ENCODE measurements at places on chromosomes 11 and 22.

DNA sequence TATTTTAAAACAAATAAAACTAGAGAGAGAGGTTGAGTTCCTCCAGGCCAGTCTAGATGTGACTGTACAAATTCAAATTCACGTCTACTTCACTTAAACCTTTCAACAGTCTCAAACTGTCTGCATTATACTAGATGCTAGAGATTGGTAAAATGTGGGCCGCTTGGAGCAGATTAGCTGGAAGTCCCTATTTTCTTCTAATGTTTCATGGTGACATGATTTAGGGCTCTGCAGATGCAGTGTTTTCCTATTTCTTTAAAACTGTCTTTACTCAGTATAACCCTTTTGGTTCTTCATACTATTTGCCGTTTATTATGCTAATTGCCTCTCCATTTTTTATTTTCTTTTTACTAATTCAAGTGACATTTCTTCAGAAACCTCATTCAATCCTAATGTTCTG, 20.4 kb downstream of the OR51E1 start:
- no peak for DNase-seq

DNA sequence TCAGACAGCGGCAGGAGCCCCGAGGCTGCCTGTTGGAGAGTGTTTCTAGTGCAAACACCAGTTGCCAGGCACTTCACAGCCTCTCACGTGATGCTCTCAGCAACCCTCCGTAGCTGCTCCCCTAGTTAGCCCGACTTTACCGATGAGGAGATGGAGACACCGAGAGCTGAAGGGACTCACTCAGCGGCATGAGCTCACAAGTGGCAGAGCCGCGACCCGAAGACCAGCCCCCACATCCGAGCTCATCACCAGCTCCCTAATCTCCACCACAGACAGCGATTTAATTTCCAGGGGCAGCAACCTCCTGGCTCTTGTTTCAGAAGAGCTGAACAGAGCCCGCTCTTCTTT, 28.7 kb upstream of the RTL6 start:
- DNase-seq: peak; percentile 68

DNA sequence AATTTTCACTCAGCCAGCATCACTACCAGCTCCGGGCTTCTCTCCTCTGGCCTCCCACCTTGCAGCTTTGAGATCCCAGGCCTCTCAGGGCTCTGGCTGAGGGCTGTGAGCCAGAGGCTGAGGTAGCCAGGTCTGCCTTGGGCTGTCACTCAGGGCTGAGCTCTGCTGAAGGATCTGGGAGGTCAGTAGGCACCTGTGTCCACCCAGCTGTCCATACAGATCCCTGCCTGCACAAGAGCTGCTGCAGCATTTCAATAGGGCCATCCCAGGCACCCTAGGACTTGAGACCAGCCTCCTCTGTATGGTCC, 12.6 kb downstream of the KCNQ1OT1 start:
- no peak for DNase-seq

DNA sequence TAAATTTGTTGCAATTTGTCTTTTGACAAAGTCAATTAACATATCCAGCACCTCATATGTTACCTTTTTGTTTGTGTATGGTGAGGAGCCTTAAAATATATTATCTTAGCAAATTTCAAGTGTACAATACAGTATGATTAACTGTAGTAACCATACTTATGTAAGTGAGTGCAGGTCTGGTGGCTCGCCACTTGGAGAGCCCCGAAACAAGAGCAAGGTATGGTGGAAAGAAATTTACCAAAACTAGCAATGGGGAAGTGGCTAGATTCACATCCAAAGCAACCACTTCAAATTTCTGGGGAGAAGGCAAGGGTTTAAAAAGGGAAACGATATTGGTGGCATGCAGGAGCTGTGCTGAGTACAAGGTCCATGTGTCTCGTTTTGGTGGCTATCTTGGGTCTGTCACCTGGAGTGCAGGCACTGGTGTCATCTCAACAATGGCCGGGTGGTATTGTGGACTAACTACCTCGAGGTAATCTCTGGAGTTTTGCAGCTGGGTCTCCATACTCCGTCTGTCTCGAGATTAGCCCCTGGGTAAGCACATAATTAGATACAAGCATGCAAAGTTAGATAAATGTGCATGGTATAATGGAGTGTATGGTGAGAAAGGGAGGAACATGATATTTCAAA, 8.2 kb upstream of the FNBP4 start:
- no peak for DNase-seq

DNA sequence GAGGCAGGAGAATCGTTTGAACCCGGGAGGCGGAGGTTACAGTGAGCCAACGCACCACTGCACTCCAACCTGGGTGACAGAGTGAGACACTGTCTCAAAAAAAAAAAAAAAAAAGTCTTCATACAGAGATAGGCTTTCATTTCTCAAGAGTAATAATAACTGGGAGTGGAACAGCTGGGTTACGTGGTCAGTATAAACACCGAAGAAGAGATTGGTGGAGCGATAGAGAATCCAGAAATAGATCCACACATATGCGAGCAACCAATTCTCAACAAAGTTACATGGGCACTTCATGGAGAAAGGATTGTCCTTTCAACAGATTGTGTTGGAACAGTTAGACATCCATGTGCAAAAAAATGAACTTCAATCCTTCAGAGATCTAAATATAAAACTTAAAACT, 24.6 kb downstream of the ZBED4 start:
- DNase-seq: no peak

DNA sequence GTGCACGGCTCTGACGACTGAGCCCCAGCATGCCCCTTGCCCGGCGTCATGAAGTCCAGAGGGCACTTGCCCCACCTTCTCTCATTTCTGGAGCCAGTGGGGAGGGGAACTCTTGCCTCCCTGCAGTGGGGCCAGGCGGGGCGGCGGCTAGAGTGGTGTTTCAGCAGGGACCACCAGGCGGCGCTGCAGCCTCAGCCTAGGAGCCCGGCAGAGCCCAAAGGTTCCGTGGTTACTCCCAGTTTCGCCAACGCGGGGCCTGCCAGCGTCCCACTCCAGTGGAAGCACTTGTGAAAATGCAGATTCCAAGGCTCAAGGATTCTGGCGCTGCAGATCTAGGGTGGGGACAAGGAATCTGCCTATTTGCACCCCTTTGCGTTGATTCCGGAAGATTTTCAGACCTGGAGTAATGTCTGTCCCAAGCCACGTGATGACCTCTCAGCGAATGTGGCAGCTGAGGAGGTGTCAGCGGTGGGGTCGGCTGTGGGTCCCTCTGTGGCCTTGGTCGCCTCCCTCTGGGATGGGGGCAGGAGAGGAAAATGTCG, 55.7 kb downstream of the CD82 start:
- DNase-seq: peak; percentile 57

DNA sequence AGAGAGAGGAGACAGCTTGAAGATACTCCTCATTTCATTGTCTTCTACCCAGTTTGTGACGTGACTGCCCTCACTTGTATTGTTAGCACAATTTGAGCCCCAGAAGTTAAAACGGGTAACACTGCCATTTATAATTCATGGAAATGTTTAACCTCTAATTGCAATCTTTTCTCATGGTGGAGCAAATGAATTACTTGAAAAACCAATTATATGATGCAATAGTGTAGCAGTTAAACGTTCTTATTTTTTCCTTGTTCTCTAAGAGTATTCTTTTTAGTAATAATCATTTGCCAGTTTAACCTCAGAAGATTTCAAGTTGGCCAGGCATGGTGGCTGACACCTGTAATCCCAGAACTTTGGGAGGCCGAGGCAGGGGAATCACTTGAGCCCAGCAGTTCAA, 56.6 kb downstream of the CDON start:
- DNase-seq: no peak

DNA sequence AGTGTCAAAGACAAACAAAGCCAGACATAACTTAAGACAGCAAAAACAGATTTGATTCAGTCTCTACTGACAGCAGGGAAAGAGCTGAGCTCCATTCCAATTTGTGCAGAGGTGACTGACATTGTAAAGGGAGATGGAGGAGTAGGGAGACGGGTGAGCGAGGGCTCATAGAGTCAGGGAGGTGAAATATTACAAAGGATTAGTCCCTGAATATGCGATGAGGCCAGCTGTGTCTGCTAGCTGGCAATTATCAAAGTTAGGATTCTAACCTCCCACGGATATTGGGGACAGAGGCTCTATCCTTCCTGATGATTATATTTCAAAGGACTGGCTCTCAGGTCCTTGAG, 8.3 kb downstream of the PLAAT2 start:
- DNase-seq: no peak

DNA sequence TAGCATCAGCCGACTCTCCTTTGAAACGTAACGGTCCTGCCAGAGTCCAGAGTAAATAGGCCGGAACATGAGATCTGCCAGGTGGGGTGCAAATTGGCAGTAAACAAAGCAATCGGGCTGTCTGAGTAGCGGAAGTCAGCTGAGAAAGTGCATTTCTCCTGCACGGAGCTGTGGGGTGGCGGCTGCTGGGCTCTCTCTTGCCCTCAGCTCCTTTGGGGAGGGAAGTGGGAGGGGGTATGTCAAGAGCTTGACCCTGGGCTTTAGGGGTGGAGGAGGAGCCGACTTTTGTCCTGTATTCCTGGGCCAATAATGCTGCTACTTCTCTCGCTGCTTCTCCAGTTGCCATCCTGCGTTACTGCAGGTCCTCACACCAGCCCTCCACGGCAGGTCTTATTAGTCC, 11.6 kb downstream of the GRIK4 start:
- DNase-seq: peak; percentile 81

DNA sequence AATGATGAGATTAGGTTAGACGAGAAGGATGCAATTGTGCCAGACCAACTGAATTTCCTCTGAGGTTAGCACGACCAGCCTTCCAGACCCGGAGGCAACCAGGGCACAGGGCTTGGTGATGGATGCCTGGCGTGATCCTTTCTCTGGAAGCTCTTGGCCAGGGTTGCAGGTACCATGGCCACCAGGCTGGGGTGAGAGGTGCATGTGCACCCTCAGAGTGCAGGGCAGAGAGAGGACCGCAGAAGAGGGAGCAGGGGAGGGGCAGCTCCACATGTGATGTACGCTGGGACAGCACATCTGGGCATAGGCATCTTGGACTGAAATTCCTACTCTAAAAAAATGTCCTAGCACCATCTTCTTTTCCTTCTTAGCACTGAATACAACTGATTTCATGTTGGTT, 10.9 kb downstream of the KCNJ1 start:
- no peak for DNase-seq

- DNase-seq: no peak
Observed at GRCh38 chr11:73997120-73997770, 11.6 kb downstream of the UCP3 start.

- no peak for DNase-seq
Observed at GRCh38 chr11:96197103-96197502, 145.9 kb downstream of the MAML2 start.

DNA sequence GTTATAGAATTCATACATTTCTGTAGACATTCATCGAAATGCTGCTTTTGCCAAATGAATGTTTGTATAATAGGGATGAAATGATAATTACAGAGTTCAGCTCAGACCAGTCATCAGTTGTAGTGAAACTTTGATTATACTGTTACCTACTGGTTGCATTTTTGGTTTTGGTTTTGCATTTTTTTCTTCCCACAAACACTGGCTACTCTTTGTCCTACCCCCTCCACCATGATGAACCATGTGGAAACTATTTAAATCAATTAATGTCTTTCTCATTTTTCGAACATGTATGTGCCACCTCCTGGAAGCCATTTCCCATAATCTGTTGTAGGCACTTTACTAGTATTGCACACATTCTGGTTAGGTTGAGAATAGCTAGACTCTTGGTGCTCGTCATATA, 75.3 kb upstream of the MTNR1B start:
- no peak for DNase-seq

- DNase-seq: no peak
Observed at GRCh38 chr11:33741806-33742205, 5.6 kb upstream of the CD59 start.

DNA sequence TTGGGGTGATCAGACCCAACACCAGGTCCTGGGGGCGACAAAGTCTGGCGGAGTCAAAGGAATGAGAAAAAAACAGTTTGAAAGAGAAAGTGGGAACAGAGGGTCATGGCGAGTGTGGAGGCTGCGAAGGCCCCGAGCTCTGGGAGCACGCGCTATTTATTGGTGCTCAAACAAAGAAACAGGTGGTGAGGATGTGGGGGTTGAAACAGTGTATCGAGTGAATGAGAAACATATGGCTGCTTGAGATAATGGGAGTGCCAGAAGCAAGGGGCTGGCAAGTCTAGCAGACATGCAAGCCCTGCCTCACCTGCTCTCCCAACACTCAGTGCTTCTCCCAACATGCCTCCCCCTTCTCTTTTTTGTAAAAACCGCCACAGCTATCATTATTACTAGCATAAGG, 7.8 kb upstream of the DUSP18 start:
- DNase-seq: peak; percentile 44

DNA sequence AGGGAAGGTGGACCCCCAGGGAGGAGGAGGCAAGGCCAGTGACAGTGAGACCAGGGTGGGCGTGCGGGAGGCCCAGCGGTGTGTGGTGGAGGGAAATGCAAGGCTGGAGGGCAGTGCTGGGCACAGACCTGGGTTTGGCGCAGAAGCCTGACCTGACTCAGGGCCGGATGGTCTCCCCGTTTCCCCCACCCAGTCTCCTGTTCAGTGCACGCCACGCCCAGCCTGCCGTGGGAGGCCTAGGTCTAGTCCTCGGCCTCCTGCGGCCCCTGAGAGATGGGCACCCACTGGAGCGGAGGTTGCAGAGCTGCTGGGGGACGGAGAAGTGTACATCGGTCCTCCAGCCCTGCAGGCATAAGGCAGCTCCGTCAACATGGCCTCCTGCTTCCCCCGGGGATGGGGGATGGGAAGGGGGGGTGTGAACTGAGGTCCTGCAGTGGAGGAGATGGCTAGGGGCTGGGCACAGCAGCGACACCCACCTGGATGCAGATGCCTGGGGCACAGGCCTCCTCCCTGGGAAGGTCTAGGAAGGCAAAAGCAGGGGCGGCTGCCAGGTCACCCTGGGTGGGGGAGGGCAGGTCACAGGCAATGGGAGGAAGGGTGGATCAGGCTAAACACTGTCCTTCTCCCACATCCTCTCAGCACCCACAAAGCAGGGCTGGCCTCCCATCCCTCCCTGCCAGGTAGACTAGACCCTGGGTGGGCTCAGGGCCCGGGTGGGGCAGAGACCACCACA, 15.9 kb downstream of the IL17REL start:
- no peak for DNase-seq

DNA sequence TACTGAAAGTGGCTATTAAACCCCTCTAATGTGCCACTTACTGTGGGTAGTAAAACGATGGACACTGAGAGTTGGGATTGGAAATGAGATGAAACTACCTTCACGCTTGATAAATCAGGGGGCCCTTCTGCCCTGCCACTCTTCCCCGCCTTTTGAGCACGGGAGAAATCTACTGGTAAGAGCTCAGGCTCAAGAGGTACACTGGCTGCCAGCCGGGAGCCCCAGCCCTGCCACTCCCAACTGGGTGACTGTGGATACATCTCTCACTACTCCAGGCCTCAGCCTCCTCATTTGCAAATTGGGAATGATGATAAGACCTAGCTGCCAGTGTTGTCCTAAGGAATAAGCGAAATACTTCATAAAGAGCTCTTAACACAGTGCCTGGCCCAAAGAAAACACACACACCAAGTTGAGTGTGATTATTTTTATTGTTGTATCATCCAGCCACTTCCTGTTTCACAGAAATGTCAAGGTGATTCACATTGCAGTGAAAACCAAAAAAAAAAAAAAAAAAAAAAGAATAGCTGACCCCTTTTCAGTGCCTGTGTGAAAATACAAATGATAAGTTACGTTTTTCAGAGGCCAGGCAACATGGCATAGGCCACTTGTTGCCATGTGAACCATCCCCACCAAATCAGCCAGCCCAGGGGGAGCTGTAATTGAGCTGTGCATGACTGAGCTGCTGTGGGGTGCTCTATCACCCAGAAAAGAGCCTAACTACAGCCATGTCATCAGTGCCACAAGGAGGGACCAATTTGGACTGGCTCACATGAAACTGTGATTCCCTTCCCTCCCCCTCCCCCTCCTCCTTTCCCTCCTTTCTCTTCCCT, 4.4 kb upstream of the ZNRD2 start:
- no peak for DNase-seq

GRCh38 chr11:27688076-27688475, 12.2 kb downstream of the BDNF start:
- no peak for DNase-seq

All from NCI-H1092 treated with DMSO at 0.1 percent for 48 hours (cell line).